ENCODE measurements at places on chromosomes 16 and 17.
A peak's percentile ranks its signal among the peaks of the same experiment; 100 is the strongest.

DNA sequence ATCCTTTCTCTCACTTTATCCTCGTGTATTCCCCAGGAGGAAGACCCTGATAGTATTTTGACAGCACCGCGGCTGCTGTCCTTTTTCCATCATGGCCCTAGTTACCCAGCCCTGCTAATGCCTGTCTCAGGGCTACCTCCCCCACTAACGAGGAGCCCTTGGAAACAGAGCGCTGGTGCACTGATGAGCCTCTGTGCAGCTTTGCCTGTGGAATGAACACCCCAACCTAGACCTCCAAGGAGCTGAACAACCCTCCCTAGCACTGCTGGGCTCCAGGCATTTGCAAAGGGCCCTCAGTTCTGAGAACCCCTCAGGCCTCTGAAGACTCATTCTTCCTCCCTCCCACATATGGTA is 23.3 kb upstream of the CCL1 start:
- no peak for DNase-seq

GRCh38 chr17:81601525-81602120 is 35.3 kb downstream of the NPLOC4 start:
- DNase-seq = peak; percentile 24

GRCh38 chr17:50268743-50269275 is 5.5 kb upstream of the TMEM92 start:
- no peak for DNase-seq

GRCh38 chr16:85384833-85385462 is 228.2 kb upstream of the GSE1 start:
- DNase-seq = no peak

- no peak for DNase-seq
Measured at GRCh38 chr16:35497399-35497798, 2038.0 kb downstream of the TP53TG3F start.

GRCh38 chr16:11299865-11300559 is 18.9 kb upstream of the PRM1 start:
- no peak for DNase-seq

DNA sequence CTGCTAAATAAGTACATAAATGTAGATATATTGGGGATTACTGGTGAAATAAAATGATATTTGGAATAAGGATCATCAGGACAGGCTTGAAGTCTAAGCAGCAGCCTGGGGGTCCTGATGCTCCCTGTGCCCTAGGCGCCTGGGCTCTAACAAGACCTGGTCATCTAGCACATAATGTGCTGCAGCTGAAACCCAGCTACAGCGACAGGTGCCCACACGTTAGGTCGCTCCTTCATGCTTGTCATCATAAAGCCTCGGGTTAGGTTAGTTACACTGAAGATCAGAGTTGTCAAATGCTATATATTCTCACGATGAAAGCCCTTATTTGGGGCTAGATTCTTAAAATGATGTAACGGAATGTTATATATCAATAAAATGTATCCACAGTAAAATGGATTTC is 11.5 kb downstream of the NARF start:
- DNase-seq = no peak

DNA sequence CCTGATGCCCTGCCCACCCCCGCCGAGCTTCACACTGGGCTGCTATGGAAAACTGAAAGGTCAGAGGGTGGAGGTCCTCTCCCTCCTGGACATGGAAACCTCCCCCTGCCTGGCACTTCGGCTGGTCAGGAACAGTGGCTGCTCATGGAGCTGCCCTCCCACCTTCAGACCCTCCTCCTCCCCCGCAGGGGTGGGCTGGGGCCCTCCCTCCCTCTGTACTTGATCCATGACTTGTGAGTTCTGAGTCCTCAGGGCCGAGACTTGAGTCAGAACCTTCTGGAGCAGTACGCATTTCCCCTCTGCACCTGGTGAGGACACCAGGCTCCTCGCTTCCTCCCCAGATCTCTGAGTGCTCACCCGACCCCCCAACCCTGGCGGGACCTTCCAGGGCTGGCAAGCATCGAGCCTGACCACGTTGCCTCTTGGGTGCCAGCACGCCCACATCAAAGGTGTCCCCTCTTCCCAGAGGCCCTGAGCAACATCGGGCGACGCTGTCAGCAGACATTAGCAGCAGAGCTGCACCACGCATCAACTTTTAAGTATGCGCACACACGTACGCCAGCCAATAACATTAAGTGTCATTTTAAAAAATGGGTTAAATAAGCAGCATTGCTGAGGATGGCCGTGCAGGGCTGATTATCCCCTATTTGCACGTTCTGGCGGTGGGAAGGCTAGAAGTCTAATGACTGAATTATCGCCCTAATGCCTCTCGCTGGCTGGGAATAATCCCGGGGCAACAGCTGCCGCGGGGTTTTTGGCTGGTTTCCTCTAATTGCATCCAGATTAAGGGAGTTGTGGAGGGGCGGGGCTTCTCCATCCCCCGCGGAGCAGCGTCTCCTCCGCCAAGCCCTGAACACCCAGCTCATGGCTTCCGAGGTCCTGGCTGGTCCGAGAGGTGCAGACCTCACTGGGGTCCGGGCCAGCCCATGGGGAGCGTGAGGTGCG is 98.0 kb downstream of the TBC1D16 start:
- no peak for DNase-seq

DNA sequence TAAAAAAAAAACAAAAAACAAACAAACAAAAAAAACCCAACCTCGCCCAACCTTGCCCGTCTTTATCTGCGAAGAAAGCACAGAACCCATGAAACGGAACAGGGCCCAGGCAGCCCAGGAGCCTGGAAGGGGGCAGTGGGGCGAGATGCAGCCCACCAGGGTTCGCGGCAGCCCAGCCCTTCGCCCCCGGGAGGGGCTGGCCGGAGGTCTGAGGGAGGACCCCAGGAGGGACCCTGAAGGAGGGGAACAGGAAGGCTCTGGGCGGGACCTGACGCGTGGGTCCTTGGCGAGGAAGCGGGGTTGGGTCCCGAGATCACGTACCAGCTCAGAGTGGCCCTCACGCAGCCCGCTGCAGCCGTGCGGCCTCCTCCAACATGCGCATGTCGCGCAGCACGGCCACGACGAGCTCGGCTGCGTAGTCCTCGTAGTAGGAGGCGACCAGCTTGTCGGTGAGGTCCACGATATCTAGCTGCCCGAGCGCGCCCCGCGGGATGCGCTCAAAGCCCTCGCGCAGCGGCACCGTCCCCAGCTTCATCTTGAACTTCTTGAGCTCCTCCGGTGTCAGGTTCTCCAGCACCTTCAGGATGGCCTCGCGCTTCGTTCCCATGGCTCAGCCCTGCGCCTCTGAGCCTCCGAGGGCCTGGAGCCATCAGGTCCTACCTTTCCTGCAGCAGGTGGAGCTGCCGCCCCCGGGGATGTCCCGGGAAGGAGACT is at the start of gene PYDC1:
Gene PYDC1, minus strand, starts transcription at position 714 of the 714 bp plus-strand sequence. Its CDS starts 107 bp downstream, at position 607.
- no peak for DNase-seq

All from activated T-helper 2 cell treated with anti-CD3 and anti-CD28 coated beads, Interferon-gamma antibody, Interleukin-2, Interleukin-4, amounts not matched to agents 10 μg/mL and 5 μg/mL and 100 μg/mL, durations not matched to agents 14 hours and 24 hours and 36 hours (primary cell).